ENCODE measurements at places on chromosomes 6 and 20. TPM values are rescaled to one million over a fixed set of nuclear protein-coding genes. Genes with fewer than 3 reads are reported as not detected.

The PACSIN1 gene
- total RNA-seq, result 0.07 TPM

The EFCAB8 gene
- not detected for total RNA-seq

The BPIFB1 gene
- not detected for total RNA-seq

The GJA10 gene
- not detected for total RNA-seq

The C6orf58 gene
- not detected for total RNA-seq

The ULBP2 gene
- 16.0 TPM for total RNA-seq

The RNF39 gene
- total RNA-seq, result not detected

The MUC21 gene
- not detected for total RNA-seq

The RIN2 gene
- total RNA-seq, result 17.5 TPM

The TNF gene
- total RNA-seq, result 13.9 TPM

The GSTA1 gene
- not detected for total RNA-seq

The GPR63 gene
- 0.98 TPM for total RNA-seq

The IL17F gene
- not detected for total RNA-seq

The SCUBE3 gene
- total RNA-seq, result 1.2 TPM

The CLVS2 gene
- not detected for total RNA-seq

The ISM1 gene
- total RNA-seq, result 0.06 TPM

The LAMA4 gene
- total RNA-seq, result 8.0 TPM

The TLDC2 gene
- total RNA-seq, result 1.1 TPM

The FGD2 gene
- total RNA-seq, result not detected

The KPNA5 gene
- total RNA-seq, result 2.9 TPM

The GHRH gene
- not detected for total RNA-seq

The KCNG1 gene
- 10.5 TPM for total RNA-seq

The PLA2G7 gene
- total RNA-seq, result 0.23 TPM

The EBF4 gene
- 2.5 TPM for total RNA-seq

The BEND6 gene
- 2.6 TPM for total RNA-seq

The COL9A3 gene
- total RNA-seq, result 4.6 TPM

The PCIF1 gene
- 18.3 TPM for total RNA-seq

The LCA5 gene
- 1.7 TPM for total RNA-seq

The SYCP2 gene
- 0.29 TPM for total RNA-seq

The SLC44A4 gene
- total RNA-seq, result 12.4 TPM

The OR2W1 gene
- total RNA-seq, result not detected

The CPNE5 gene
- total RNA-seq, result 0.58 TPM

The BPIFA2 gene
- not detected for total RNA-seq

The TRIM15 gene
- total RNA-seq, result not detected

The PIM1 gene
- total RNA-seq, result 20.9 TPM

The PRDM13 gene
- not detected for total RNA-seq

The C6orf15 gene
- 0.29 TPM for total RNA-seq

The PLCG1 gene
- total RNA-seq, result 87.5 TPM

The GABRR1 gene
- total RNA-seq, result not detected

The RAB32 gene
- 152 TPM for total RNA-seq

The RBM12 gene
- total RNA-seq, result 47.3 TPM

The GPR6 gene
- total RNA-seq, result not detected

The CGAS gene
- 18.2 TPM for total RNA-seq

The LAMA2 gene
- 2.7 TPM for total RNA-seq

Measured in epithelial cell of proximal tubule (primary cell).